ENCODE measurements at places on chromosomes 1 and 21. TPM values are rescaled to one million over a fixed set of nuclear protein-coding genes. Genes with fewer than 3 reads are reported as not detected.

The GJA9 gene
- total RNA-seq: not detected

The S100A5 gene
- total RNA-seq: 2.2 TPM

The EPHX1 gene
- total RNA-seq: 435 TPM

The GPR153 gene
- total RNA-seq: 1.4 TPM

The C1orf105 gene
- total RNA-seq: not detected

The SPOCD1 gene
- 0.96 TPM for total RNA-seq

- DNase-seq: no peak
These were observed 72.4 kb downstream of the ADARB1 start for GRCh38 chr21:45146801-45147200.

GRCh38 chr1:6239950-6240768, 3.8 kb upstream of the HES3 start:
- DNase-seq: no peak

DNA sequence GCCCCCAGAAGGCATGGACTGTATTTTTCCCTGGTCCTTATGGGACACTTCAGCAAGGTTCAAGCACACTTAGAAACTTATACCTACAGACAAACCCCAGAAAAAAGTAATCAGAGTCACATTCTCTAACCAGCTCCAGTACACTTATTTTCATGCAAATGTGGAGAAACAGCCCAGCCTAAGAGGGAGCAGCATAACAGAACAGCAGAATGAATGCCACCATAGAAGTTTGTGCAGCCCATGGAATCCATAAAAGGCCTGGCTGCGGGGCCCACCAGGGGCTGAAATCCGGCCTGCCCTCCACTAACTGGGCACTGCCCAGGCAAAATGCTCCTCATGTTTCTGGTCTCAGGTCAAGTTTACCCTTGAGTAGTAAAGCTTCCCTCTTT, 60.4 kb upstream of the ATP1A1 start:
- DNase-seq: peak; percentile 34

GRCh38 chr21:33121715-33122475, 52.0 kb downstream of the OLIG1 start:
- DNase-seq: no peak

DNA sequence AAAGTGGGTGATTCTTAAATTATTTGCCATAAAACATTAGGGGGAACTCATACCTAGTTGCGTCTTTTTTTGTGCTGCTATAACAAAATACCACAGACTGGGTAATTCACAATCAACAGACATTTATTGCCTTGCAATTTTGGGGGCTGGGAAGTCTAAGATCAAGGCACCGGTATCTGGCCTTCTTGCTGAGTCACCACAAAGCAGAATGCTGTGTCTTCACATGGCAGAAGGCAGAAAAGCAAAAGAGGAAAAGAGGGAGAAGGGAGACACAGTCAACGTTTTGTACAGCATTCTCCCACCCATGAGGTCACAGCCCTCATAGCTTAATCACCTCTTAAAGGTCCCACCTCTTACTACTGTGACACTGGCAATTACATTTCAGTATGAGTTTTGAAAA, 291.0 kb downstream of the CHRM3 start:
- DNase-seq: no peak

DNA sequence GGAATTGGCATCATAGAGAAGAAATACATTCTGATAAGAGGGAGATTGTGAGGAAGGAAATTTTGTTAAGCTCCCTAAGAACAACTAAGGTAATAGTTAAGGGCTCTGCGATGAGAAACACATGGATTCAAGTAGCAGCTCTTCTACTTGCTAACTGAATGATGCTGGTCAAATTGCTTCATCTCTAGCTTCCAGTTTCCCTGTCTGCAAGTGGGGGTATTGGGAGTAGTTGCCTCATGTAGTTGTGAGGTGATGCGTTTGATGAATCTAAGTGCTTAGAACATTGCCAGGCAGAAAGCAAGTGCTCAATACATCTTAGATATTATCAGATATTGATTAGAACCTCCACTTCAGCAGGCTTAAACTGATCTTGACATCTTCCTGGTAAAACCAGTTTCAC, 84.8 kb downstream of the CD58 start:
- DNase-seq: no peak

DNA sequence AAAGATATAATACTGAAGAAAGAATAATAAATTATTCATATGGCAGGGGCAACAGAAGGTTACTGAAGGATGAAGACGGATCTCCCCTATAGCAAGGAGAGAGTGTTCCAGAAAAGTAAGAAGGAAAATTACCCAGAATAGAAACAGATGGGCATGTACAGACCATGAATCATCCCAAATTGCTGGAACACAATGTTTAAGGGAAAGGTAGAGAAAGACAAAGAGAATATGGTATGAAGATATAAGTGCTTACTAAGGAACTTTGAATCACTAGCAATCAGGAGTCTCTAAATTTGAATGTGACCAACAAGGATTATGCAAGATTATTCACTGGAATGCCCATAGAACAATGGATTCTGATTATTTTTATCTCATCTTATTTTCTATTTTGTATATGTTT, 375.4 kb downstream of the COL11A1 start:
- DNase-seq: no peak

GRCh38 chr1:230254265-230254664, 171.9 kb downstream of the PGBD5 start:
- no peak for DNase-seq

GRCh38 chr1:84268346-84268745, 33.2 kb upstream of the SAMD13 start:
- no peak for DNase-seq

DNA sequence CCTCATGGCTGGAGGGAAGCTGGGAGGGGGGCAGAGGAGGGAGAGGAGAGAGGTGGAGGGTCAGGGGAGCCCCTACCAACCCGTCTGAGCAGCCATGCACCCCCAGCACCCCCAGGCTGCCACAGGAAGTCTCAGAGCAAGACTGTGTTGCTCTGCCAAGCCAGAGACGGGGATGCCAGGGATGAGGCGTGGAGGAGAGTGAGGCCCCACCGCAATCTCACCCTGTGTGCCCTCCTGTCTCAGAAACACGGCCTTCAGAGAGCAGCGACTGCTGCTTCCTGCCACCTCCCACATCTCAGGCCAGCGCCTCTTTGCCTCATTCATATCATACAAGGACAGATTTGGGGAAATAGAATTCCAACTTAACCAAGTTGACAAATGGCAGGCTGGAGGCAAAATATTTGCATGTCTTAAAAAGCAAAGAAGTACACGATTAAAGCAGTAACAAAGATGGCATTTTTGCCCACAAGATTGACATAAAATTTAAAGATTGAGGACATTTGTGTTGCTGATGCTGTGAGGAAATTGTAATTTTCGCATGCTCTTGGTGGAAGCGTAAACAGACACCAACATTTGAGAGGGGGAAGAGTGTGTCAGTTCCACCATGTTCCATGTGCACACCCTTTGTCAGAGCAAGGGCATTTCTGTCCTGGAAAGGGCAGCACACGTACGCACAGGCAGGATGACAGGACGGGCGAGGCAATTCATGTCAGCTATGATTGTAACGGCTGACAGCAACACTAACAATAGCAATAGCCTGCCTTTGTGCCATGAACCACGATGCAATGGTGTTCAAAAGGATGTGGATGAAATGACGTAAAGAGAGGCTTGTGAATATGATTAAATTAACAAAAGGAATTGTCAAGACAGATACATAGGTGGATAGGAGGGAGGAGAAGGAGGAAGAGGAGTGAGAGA, 59.0 kb upstream of the BACE2 start:
- DNase-seq: no peak

DNA sequence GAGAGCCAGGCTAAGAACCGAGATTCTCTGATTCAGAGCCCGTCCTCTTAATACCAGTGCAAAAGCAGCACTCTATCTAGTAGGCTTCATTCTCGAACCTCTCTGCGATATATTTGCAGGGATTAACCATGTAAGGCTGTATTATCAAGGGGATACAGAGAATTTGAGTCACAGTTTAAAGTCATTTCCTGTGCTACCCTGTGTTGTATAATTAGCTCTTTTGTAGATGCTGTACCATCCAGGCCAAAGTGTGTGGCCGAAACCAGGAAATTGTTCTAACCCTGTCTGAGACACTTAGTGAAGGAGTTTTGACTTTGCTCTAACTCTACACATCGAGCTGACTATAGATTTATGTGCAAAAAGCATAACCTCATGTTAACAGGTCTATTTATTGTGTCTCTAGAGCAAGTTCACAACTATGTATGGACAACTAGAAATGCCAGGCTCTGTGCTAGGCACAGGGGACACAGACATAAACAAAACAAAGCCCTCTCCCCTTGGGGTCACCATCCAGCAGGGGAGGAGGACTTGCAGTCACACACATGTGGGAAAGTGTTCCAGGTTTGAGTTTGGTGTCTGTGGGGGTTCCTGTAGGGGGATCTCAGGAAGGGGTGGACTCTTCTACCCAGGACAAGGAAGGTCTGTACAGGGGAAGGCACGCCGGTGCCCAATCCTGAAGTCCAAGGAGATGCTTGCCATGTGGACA, 182.2 kb downstream of the DHRS3 start:
- no peak for DNase-seq

DNA sequence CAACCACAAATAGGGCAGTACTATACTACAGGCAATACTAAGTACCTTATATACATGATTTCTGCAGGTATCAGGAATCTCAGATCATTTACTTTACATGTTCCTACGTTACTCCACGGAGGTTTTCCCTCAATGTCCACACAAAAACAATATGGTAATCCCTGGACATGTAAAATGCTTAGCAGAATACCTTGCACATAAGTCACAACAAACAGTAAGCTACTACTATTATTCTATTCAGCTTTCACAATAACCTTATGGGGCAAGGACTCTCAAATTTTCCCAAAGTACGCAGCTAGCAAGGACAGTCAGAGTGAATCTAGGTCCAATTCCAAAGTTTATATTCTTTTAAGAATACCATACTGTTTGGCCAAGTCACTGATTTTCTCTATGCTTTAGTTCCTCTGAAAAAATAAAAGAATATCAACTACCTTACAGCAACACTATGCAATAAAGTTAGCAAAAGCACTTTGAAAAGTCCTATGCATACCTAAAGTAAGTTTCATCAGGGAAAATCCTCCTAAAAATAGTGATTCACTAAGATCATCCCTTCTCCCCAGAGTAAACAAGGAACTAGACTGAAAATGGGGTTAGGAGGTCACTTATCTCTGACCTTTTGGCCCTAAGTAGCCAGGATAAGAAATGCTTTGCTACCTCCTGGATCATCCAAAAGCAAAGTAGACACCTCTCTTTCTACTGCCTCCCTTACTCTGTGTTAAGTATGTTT, 67.4 kb downstream of the LUZP1 start:
- no peak for DNase-seq

GRCh38 chr1:20873311-20873710, 86.2 kb upstream of the HP1BP3 start:
- DNase-seq: no peak

GRCh38 chr21:31731056-31731856, 662 bp downstream of the SCAF4 start:
- peak; percentile 36 for DNase-seq

DNA sequence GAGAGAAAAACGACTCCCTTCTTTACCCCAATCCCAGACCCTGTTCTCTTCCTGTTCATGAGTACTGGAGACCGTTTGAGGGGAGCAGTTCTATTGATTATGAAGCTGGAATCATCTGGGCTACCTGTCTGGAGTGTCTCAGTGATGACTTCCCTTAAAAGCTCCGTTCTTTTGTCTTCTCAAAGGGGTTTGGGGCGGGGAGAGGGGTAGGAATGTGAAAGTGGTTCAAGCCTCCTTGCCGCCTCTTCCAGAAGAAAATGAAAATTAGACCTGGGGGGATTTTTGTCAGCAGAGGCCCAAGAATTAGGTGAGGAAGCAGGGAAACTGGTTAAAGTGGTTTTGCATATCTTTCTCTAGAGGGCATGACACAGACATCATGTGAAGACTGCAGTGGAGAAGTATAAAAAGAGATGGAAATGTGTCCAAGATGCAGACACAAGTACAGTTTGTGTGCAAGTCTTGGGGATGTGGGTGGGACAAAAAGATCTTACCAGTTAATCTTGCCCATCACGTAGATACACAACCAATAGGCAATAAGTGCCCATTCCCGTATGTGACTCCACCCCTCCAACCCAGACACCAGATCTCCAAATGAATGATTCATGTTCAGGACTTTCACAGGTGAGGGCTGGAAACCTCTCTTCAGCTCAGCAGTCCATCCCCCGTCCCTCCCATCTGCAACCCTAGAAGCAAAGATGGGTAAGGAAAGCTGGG, 470 bp upstream of the MTMR11 start:
- peak; percentile 46 for DNase-seq

DNA sequence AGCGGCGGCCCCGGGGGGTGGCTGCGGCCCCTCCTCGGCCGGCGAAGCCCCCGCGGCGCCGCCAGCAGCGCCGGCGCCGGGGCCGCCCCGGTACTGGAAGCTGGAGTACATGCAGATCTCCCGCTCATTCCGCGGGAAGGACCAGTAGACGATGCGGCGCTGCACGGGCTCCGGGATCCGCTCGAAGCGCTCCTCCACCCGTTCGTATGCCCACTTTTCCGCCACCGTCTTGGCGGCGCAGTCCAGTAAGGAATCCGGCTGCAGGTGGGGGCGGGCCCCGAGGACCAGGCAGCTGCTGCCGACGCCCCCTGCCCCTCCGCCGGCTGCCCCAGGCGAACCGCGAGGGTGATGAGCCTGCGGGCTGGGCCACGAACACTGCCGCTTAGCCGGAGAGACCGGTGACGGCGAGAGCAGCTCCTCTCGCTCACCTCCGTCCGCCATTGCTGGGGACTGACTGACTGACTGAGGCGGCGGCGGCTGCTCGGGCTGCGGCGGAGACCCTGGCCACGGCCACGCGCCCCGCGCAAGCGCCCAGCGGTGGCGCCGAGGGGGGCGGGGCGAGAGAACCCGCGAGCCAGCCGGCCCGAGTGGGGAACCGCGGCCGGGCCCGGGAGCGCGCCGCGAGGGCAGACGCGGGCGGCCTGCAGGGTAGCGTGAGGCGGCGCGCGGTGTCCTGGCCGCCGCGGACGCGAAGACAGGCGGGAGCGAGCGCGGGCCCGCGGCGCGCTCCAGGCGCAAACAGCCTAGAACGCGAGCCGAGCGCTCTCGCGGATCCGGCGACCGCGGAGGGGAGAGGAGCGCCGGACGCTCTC, at the start of gene ZSWIM5:
Gene ZSWIM5 (minus strand): TSS at position 696 of the 812 bp plus-strand sequence. CDS start 255 bp downstream, at position 441.
- DNase-seq: peak; percentile 81

GRCh38 chr1:22815421-22816066, 104.9 kb downstream of the EPHB2 start:
- DNase-seq: no peak

DNA sequence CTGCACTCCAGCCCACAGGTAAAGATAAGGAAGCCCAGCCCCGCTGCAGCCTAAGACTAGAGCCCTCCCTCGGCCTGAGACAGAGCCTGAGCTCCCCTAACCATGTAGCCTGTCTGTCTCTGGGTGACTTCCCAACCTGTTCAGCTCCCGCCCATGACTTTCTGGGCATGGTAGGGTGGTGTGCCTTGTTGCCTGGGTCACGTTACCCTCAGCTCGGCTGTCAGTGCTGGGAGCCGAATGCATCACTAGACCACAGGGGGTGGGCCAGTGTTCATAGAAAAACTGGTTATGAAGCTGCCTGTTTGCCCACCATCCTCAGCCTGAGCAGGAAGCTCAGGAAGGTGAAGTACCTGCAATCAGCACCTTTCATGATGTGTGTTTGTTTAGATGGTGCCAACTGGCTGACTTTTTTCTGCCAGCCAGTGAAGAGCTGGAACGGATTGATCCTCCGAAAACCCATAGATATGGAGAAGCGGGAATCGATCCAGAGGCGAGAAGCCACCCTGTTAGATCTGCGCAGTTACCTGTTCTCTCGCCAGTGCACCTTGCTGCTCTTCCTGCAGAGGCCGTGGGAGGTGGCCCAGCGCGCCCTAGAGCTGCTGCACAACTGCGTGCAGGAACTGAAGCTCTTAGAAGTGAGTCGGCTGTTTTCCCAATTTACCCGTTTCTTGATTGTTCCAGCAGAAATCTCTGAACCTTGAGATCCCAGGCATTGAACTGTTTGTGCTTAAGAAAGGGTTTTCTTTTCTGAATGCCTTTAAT, 43.9 kb upstream of the PWP2 start:
- DNase-seq: no peak
